ENCODE measurements at places on chromosomes 2 and 18.

DNA sequence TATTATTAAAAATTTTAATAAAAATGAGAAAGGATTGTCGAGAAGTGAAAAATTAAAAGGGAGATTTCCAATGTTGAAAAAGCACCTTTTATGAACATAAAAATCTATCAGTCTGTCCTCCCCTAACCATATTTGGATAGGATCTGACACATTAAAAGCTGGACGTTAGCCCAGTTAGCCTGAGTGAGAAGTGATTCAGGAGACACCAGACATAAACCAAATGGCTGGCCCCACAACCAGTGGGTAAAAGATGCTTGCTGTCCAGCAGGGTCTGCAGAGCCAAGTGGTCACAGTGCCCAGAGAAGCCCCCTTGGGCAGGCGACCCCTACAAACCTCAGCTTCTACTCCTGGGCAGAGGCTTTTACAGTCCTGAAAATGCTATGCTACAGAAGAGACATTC is 253.8 kb upstream of the LYPD1 start:
- DNase-seq: peak; percentile 79

- peak; percentile 36 for DNase-seq
Observed at GRCh38 chr2:7748717-7749415, 831.7 kb downstream of the RNF144A start.

- peak; percentile 42 for DNase-seq
Observed at GRCh38 chr2:9021563-9022211, 18.2 kb upstream of the MBOAT2 start.

- peak; percentile 28 for DNase-seq
Observed at GRCh38 chr2:212811036-212811805, 272.6 kb upstream of the ERBB4 start.

DNA sequence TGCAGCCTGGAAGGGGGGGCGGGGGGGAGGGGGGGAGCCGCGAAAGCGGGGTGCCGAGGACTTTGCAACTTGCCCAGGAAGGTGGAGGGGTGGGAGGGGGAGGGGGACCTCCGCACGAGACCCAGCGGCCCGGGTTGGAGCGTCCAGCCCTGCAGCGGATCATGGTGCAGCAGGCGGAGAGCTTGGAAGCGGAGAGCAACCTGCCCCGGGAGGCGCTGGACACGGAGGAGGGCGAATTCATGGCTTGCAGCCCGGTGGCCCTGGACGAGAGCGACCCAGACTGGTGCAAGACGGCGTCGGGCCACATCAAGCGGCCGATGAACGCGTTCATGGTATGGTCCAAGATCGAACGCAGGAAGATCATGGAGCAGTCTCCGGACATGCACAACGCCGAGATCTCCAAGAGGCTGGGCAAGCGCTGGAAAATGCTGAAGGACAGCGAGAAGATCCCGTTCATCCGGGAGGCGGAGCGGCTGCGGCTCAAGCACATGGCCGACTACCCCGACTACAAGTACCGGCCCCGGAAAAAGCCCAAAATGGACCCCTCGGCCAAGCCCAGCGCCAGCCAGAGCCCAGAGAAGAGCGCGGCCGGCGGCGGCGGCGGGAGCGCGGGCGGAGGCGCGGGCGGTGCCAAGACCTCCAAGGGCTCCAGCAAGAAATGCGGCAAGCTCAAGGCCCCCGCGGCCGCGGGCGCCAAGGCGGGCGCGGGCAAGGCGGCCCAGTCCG is 540 bp downstream of the SOX11 start:
- peak; percentile 58 for DNase-seq

- no peak for DNase-seq
Observed at GRCh38 chr2:26562811-26563645, 78.1 kb downstream of the CIB4 start.

- DNase-seq: peak; percentile 65
Observed at GRCh38 chr2:101983486-101983885, 8.3 kb upstream of the IL1R2 start.

- DNase-seq: no peak
Observed at GRCh38 chr2:140457483-140457882, 1673.3 kb downstream of the LRP1B start.

DNA sequence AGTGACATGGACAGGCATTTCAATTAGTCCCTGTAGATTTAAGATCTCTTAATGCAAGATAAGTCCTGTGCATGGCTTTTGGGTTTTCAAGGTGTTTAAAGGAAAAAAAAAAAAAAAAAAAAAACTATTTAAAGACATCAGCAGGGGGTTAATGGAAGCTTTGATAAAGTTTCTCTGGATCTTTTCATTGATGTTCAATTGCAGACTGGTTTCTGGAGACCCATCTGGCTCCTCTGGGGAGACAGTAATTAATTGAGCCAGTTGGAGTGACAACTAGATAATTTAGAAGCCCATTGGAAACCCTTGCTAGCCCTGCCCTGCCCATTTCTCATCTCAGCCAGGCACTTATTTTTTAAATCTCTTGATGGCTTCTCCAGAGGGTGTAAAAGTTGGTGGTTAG is 98.7 kb downstream of the EPHA4 start:
- DNase-seq: no peak

Measured in EH (cell line).